ENCODE measurements at places on chromosomes 12 and 14.

DNA sequence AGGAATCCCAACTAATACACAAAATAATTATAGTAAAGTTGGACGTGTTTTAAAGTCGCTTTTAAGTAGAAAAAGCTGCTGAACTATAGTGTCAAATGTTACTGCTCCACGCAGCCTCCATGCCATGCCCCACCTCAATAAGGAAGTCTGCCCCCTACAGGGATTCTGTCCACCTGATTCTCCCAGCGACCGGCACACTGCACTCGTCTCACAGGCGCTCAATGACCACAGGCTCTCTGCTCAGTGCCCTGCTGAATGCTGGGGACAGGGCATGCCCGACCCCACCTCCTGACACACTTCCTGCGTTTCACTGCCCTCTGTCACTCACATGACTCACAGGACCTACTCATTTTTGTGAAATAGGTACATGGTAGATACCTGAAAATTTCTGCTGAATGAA is 48.9 kb downstream of the BDKRB1 start:
- DNase-seq = no peak

DNA sequence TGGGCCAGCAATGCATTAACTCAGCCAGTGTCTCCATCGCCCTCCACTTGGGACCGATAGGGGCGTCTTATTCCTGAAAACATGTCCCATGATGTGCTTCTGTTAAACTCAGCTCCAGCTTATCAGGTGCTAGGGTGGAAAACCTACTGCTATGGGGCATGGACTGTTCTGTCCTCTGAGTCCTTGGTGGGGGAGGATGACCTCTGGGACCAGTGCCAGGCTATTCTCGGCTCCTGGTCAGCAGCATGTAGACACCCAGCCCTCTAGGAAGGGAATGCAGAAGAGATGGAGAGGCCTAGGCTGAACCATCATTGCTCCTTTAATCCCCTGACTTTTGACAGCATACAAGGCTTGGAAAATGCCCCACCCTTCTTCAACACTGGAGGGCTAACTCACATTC is 486.2 kb downstream of the MED13L start:
- DNase-seq = no peak

GRCh38 chr12:21941506-21942376 is 515 bp upstream of the ABCC9 start:
- DNase-seq = no peak

DNA sequence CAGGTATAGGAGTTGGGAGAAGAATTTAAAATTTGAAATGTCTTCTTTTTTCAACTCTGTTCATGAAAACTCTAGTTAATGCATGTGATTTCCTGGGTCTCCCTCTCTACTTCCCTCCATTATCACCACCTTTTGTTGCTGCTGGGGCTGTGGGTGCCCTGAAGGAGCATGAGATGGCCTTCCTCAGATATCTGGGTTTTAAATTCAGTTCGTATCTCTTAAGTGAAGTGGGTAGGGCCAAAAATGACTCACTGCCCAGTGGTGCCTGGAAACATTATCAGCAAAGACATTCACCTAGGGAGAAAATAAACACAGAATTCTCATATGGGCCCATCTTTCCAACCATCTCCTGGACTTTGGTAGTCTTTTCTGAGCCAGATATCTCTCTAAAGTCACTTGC is 234.9 kb upstream of the PLEKHG7 start:
- DNase-seq = no peak

DNA sequence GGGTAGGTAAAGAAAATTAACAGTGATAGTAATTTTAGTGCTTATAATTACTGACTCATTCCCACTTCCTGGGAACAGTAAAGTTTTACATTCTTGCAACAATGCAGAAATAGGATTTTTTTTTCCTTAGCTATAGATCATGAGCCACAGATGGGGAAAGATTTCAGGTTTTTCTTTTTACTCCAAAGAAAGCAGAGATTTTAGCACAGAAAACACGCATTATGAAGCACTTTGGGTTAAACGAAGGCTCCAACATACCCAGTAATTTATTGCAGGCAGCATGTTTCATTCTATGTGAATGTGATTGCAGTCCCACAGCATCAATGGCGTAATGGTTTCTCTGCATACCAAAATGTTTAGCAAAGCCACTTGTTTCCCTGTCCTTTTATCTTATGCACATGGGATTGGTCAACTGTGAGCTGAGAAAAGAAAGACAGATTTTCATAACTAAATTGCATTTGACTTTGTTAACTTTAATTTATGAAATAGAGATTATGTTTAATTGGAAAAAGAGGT is 124.6 kb upstream of the E2F7 start:
- no peak for DNase-seq

DNA sequence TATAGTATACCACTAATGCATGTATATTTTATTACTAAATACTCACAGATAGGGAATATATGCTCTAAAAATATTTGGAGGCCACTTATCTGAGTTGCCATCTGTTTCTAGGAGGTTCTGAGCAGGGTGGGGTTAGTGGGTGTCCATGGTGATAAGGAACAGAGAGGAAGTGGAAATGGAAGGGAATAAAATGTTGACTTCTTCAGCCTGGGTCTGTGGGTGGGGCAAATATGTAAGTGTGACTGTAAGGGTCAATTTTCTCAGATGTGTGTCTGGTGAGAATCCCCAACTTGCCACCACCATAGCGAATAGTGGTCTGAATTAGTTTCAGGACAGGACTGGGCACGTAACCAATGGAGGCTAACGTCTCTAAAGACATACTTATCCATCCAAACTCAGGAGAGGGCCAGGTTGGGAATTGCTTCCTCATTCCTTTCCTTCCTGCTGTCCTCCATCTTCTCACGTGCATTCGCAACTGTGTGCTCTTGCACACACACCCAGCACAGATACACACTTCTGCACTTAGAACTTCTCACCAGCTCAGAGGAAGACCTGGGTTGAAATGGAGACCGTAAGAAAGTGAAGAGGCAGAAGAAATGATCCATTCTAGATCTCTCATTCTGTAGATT is 54.2 kb upstream of the GZMB start:
- DNase-seq = no peak

Measured in activated CD4-positive, alpha-beta T cell treated with anti-CD3 and anti-CD28 coated beads for 24 hours (primary cell).